ENCODE measurements at places on chromosomes 5 and 9.

- no peak for DNase-seq
These were observed 175.1 kb upstream of the CDH10 start for GRCh38 chr5:24819841-24820240.

DNA sequence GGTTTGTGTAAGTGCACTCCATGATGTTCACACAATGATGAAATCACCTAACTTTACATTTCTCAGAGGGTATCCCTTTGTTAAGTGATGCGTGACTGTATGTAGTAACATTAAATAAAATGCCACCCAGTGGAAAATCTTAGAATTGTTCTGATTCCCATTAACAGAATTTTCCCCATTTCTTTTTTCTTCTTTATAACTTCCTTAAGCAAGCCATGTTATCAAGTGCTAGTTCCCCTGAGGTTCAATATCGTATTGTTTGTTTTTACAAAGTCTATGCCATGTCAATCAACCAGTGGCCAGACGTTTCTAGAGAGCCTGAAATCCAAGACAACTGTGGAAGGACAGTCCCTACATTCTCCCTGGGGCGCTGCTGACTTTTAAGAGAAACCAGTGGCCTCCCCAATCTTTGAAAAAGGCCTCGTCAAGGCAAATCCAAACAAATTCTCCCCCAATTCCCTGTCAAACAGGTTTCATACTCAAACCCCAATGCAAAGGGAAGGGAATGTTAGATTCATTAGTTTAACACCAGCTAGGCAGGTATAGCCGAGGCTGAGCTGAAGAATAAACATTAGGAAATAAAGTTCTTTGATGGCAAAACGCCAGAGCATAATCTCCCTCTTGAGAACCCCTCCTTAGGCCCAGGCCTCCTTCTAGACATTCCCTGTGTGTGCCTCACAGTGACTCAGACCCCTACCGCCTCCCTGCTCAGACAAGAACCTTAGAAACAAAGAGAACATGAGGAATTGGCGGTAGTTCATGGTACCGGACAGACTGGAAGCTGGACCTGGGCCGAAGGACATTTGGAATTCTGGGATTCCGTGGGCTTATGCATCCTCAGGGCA, 198.7 kb downstream of the GNA14 start:
- DNase-seq = no peak

- no peak for DNase-seq
These were observed 133.7 kb upstream of the FBXL17 start for GRCh38 chr5:108515517-108516105.

DNA sequence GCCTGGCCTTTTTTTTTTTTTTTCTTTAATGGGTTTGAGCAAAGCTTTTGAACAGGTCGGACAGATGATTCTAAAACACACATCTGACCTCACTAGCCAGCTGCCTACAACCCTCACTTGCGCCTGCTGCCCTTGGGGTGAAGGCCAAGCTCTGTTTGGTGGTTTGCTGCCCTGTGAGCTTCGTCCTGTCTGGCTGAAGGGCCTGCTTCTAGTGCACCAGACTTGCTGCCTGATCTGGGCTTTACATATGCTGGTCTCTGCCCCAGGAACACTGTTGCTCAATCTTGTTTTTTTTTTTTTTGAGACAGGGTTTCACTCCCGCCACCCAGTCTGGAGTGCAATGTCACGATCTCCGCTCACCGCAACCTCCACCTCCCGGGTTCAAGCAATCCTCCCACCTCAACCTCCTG, 16.4 kb upstream of the DOLPP1 start:
- no peak for DNase-seq

DNA sequence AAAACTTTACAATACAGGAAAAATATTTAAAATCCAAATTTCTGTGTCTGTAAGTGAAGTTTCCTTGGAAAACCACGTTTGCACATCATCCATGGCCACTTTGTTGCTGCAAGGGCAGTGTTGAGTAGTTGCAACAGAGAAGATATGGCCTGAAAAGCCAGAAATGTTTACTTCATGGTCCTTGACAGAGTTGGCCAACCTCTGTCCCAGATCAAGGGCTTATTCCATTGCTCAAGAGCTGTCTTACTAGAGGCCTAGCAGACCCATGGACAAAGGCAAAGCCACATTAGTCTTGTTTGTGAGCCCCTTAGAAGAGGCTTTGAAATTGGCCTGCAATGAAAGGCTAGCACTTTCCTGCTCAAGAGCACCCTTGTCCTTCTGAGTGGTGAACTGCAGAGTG, 119.4 kb downstream of the GAS1 start:
- DNase-seq = no peak

DNA sequence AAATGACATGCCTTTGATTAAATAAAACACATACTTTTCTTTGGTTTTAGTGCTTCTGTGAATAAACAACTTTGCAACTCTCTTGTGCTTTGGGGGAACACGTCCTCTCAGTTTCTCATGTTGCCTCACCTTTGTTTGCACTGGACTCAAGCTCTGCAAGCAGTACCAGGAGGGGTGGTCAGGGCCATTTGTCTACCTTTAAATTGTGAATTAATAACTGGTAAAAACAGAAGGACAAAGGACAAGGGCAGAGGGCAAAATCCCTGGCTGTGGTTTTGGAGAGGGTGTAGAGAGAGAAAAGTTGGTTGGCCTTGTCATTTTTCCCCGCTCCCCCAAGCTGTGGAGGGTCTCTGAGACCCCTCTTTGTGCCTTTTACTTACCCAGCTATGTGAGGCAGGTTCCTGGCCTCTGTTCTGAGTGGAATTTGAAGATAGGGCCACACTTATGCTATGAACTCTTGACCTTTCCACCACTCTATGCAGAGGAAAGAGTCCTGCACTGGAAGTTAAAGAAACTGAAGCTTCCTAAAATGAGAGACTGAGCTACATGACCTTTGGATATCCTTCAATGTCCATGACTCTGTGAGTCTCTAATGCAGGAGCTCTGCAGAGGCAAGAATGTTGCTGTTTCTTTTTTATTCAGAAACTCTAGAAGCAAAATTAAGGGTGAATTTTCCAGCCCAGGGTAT, 55.1 kb upstream of the MOCS2 start:
- no peak for DNase-seq

DNA sequence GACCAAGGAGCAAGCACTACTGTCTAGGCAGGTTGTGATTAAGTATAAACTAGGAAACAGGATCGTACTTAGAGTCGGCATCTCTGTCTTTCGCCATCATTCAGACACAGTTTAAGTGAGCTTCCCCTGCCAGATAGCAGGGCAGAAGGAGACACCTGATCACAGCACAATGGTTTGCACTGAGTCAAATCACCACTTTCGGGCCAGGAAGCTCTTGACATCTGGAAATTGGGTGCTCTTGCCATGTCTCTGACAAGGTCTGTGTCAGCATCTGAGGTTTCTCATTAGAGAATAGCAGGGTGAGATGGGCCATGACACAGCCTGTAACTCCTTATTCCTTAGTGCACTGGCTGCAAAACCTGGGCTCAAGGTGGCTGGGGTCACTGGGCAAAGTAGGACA, 8.3 kb downstream of the ADRB2 start:
- DNase-seq = no peak

- no peak for DNase-seq
These were observed 229.1 kb upstream of the TRPC7 start for GRCh38 chr5:136594416-136594815.

- no peak for DNase-seq
These were observed 12.0 kb upstream of the SVEP1 start for GRCh38 chr9:110591526-110591925.

GRCh38 chr9:88476491-88477271, 58.3 kb upstream of the NXNL2 start:
- DNase-seq = no peak

- no peak for DNase-seq
These were observed 49.0 kb downstream of the NPR3 start for GRCh38 chr5:32760091-32760509.
